Stimulated activated CD4-positive, alpha-beta T cell treated with anti-CD3 and anti-CD28 coated beads, TNF-alpha, amount 100 ng/mL, for 48 hours (primary cell): ENCODE measurements at places on chromosomes 16 and 17.

GRCh38 chr16:64406770-64407181, 715.1 kb downstream of the CDH11 start:
- DNase-seq = no peak

GRCh38 chr17:72937707-72938106, 154.8 kb downstream of the SLC39A11 start:
- DNase-seq = no peak

- DNase-seq = no peak
Measured at GRCh38 chr16:48003206-48003907, 152.4 kb downstream of the ABCC12 start.

DNA sequence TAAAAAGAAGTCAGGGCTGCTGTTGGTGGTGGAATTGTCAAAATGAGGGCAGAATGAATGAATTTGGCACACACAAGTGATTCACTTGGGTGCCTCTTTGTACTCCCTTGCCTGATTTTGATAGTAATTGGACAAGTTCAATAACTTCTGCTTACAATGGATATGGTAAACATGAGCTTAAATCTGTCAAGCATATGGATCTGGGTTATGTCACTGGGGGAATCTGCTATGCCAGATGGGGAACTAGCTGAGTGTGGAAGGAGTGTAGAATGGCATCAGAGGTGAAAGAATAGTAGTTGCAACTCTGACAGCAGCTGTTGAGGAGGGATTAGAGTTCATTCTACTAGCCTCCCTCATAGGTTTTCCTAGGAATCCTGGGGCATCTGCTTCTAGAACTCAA, 724.2 kb upstream of the CDH8 start:
- no peak for DNase-seq

GRCh38 chr17:1412185-1413110, 12.4 kb upstream of the YWHAE start:
- no peak for DNase-seq

GRCh38 chr16:50642349-50642748, 38.8 kb downstream of the SNX20 start:
- DNase-seq = no peak

GRCh38 chr17:37312137-37312923, 63.5 kb upstream of the C17orf78 start:
- DNase-seq = no peak

DNA sequence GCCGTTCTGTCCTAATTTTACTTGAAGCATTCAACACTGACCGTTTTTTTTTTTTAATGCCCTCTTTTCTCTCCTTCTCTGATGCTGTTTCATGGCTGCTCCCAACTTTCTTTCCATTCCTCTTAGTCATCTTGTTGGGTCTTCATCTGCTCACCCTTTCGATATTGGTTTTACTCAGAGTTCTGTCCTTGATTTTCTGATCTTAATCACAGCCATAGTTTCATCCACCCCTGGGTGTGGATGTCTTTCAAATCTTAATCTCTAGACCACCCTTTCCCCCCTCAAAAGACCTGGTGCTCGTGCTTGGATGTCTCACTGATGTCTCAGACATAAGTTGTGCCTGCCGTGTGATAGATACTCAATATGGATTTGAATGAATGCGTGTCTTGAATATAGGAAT, 22.4 kb downstream of the NDEL1 start:
- no peak for DNase-seq

DNA sequence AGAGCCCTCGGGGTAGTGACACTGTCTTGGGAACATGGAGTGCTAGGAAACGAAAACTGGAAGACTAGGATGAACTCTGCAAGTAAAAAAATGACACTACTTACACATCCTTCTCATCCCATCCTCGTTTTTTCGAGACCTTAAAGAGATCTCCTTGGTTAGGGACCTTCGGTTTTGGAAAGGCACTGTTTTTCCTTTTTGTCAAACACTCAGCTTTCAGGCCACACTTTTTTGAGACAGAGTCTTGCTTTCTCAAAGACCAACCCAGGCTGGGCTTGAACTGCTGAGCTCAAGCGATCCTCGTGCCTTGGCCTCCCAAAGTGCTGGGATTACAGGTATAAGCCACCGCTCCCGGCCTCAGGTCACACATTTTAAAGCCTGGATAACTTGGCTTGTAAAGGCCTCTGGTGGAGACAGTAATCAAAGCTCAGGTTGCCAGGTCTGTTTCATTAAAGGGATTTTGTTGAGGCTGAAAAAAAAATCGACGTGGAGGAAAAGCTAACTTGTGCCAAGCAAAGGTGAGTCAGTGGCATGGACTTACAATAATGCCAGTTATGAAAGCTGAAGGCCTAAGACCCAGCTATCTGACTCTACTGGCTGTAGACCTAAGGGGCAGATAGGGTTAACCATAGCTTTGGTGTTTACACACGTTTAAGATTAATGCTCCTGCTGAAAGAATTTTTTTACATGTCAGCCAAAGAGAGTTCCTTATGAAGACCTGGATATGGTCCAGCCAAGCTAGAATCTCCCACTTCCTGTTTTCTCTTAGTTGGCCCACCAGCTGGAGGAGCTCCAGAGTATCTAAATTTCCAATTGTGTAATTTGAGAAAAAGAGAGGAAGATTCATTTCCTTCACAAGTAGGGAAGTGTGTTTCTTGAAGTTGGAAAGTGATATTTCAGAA, 823 bp downstream of the NBR1 start:
- DNase-seq = no peak

GRCh38 chr17:79152636-79153035, 78.0 kb downstream of the ENGASE start:
- no peak for DNase-seq

DNA sequence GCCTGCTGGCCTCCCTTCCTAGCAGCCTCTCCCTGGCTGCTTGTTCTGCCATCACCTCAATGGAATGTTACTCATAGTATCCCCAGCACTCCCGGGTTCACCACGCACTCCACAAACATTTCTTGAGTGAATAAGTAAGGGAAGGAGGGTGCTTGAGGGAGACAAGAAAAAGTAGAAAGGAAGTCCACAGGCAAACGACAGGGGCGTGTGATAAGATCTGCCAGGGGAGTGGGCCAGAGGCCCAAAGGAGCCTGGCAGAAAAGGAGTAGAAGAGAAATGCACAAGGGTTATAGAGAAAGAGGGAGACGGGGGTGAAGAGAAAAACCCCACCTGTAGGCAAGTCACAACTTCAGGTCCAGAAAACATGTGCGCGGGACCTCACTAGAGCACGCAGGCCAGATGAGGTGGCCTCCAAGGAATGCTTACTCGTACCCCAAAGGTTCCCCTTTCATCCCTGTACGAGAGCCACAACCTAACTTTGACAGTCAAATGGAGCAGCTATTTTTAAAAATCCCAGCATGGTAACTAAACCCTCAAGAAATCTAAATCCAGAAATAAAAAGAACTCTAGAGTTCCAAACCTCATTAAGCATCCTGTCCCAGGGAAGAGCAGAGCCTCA, 6.6 kb downstream of the ZDHHC7 start:
- DNase-seq = no peak

DNA sequence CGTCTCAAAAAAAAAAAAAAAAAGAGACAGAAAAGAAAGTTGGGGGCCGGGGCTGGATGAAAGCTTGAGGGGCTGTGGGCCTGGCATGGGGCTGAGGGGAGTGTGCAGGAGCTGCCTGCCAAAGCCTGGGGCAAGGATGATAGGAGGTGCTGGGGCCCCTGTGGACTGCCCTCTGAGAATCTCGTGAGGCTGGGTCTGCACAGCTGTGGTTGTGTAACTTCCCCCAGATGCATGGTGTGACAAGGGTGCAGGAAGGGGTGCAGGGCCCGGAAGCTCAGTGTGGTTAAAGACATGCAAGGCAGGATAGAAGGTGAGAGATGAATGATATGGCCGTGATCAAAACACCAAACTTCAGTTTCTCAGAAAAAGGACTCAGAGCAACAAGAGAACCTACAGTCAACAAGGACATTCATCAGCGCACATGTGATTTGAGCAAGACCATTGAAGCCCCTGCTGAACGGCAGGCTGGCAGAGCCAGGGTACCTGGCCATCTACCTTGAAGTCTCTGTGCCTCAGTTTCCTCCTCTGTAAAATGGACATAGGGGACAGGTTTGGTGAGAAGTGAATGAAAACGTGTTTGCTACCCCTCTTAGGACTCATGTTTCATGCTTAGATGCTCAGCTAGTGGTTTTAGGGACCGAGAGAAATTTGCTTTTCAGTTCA, 9.6 kb downstream of the IL32 start:
- peak; percentile 78 for DNase-seq

- DNase-seq = no peak
Measured at GRCh38 chr17:73320601-73321264, 8.9 kb upstream of the CDC42EP4 start.

- DNase-seq = no peak
Measured at GRCh38 chr17:27497696-27498095, 41.4 kb downstream of the KSR1 start.

DNA sequence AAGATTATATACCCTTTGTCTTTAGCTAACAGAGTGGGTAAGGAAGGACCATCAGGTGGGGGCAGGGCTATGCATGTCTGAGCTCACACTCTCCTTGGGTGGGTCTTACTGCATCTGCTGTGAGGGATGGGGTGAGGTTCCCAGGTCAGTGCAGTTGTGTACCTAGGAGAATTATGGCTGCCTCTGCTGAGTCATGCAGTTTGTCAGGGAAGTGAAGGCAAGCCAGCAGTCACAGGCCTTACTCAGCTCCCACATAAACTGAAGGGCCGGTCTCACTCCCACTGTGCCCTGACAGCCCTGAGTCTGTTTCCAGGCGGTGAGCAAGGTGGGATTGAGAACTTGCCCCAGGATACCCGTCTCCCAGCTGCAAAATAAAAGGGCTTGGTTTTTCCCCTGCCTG, 328.6 kb downstream of the MAP2K6 start:
- DNase-seq = no peak

DNA sequence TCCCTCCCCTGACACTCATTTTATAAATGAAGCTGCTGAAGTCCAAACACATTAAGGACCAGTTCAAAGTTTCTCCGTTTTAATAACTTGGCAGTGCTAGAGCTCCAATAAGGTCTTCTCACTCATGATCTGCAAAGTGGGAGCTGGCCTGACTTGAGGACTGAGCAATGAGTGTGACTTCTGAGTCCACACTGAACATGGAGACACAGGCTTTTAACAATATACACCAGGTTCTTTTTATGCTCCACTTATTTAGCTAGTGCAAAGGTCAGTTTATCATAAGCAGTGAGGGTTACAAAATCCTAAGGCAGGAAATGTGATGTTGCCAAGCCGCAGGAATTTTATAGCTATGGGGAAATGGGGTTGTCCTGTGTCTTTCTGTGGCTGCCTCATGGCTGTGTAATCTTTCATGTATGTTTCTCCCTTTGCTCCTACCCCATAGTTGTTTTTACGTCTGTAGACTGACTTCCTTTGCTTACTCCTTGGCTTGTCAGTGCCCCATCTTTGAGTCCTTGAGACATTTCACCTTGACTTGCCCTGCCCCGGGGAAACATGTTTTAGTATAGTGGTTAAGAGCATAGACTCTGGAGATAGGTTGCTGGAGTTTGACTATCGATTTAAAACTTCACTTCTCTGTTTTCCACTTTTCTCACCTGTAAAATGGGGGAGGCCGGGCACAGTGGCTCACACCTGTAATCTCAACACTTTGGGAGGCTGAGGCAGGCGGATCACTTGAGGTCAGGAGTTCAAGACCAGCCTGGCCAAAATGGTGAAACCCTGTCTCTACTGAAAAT, 12.2 kb upstream of the MMD start:
- DNase-seq = no peak

- DNase-seq = no peak
Measured at GRCh38 chr16:49017501-49017900, 264.1 kb downstream of the CBLN1 start.

DNA sequence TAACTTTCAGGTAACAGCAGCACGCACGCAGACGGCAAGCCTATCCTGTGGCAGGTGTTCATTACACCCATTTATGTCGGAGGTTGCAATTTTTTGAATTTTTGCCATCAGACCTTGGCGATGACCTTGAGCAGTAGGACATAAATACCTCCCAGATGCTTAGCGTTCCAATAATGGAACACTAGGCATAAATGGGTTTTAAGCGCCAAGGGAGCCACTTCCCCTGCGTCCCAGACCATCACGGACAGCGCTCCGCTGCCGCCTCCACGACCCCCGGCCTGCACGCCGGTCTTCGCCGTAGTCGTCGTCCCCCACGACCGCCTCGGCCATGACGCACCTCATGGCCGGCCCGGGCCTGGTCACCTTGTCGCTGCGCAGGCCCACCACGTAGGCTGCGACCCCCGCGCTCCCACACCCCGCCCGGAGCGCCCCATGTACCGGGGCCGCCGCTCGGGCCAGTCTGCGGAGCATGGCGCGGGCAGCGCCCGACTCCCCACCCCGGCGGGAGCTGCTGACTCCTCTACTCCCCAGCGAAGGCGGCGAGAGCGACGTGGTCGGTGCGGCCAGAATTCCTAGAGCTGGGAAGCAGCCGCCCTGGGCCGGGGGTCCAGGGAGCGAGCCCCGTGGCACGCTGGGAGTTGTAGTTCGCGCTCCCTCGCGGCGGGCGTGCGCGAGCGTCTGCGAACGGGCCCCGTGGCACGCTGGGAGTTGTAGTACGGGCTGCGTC, 22.7 kb downstream of the TMEM235 start:
- DNase-seq = peak; percentile 76
